ENCODE measurements at places on chromosomes 16 and 17. TPM values are rescaled to one million over a fixed set of nuclear protein-coding genes. Genes with fewer than 3 reads are reported as not detected.

DNA sequence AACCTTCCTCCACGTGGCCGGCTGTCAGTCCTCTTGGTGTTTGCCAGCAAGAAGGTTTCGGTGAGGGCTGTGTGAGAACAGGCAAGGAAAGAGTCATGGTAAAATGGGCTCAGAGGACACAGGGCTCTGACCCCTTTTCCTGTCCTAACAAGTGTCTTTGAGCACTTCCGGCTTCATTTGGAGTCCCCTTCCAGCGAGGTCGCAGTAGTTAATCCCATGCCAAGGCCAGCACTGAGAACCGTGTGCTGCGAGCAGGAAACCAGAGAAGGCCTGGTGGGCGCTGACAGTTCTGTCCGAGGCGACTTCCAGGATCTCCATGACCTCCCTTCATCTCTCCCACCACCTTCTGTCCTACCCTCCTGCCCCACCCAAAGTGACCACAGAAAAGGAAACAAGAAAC lies 168.1 kb downstream of the ZFHX3 start:
- no peaks in the 10 kb centered on the region for H3K36me3 ChIP-seq
- DNase-seq: no peak
- H3K27me3 ChIP-seq: peaks cover 4% of the 10 kb centered on the region
- H3K4me3 ChIP-seq: no peak overlapping the region
- no peak overlapping the region for H3K27ac ChIP-seq

DNA sequence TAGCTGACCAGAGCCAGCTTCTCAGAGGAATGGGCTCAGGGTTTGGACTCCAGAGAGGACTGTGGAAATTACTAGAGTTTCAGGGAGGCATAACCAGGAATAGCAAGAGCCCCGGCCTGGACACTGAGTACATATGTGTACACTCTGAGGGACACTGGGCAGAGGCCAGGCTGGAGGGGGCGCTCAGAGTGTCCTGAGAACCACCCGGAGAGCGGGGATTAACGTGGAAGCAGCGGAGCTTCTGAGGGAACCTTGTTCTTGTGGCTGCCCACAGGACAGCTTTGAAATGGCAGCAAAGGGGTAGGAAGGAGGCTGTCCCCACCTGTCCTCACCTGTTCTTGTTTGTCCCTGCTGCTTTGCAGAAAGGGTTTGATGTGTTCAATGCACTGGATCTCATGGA lies 27.8 kb downstream of the PLCD3 start:
- no peak overlapping the region for H3K4me3 ChIP-seq
- H3K4me1 ChIP-seq: no peaks in the 10 kb centered on the region
- H3K27me3 ChIP-seq: no peaks in the 10 kb centered on the region
- DNase-seq: no peak

DNA sequence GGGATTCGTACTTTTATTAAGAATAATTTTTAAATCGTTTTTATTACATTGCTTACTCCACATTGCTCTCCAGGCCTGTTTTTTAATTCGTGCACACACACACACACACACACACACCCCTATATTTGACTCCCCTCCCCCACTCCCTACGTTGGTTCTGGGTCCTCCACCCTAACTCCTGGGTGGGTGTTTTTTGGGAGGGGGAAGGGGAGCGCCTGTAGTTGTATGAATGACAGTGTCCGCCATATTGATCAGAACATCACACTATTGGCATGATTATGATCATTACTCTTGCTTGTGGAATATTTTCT lies 1.3 kb downstream of the GNAO1 start:
- peaks cover 2% of the 10 kb centered on the region for H3K36me3 ChIP-seq
- H3K27me3 ChIP-seq: peaks cover 87% of the 10 kb centered on the region
- no peak for DNase-seq
- H3K4me1 ChIP-seq: peaks cover 23% of the 10 kb centered on the region
- peak overlapping the region; percentile 33 for H3K4me3 ChIP-seq

The LRRC46 gene
- total RNA-seq: 0.14 TPM

The WFDC1 gene
- total RNA-seq: not detected

DNA sequence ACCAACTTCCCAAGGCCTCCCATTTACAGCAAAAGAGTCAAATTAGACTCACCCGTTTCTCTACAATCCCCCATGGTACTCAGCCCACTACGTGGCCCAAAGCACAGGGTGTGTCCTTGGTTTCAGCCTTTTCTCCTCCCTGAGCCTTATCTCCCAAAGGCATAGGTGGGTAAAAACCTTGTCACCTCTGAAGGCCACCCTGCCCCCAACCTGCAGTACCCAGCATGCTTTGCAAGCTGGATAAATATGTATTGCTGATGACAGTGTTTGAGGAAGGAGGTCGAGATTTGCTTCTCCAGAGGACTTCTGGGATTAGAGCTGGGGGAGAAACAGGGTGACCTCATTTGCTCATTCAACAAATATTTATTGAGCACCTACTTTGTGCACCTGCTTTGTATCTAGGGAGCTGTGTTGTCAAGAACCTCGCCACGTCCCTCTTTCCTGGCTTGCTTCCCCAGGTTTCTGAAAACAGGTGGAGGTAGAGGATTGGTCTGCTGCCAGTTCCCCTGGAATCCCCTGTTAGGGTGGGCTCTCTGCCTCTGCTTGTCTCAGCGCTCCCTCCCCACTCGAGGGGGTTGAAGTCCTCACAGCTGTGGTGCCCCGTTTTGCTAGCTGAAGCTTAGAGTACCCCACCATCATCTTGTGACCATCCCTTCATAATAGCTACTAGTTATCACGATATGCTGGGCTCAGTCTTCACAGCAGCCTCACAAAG lies 3.0 kb downstream of the LASP1 start:
- H3K27ac ChIP-seq: peak overlapping the region; percentile 90
- H3K4me3 ChIP-seq: peak overlapping the region; percentile 88
- peaks cover 72% of the 10 kb centered on the region for H3K4me1 ChIP-seq
- no peaks in the 10 kb centered on the region for H3K27me3 ChIP-seq
- H3K36me3 ChIP-seq: peaks cover 10% of the 10 kb centered on the region

- H3K4me3 ChIP-seq: no peak overlapping the region
- DNase-seq: no peak
- H3K36me3 ChIP-seq: no peaks in the 10 kb centered on the region
- no peak overlapping the region for H3K27ac ChIP-seq
Measured at GRCh38 chr16:19890901-19891300, 6.3 kb upstream of the GPRC5B start.

GRCh38 chr17:41695954-41696757 lies 7.5 kb downstream of the EIF1 start:
- DNase-seq: peak; percentile 86
- H3K36me3 ChIP-seq: peaks cover 29% of the 10 kb centered on the region
- H3K27ac ChIP-seq: peak overlapping the region; percentile 72
- peaks cover 21% of the 10 kb centered on the region for H3K4me1 ChIP-seq

GRCh38 chr16:12544477-12545296 lies 259.0 kb downstream of the CPPED1 start:
- H3K27ac ChIP-seq: no peak overlapping the region
- no peak for DNase-seq
- H3K4me3 ChIP-seq: no peak overlapping the region

The CLEC18A gene
- 0.29 TPM for total RNA-seq

The DNAI2 gene
- 1.3 TPM for total RNA-seq

DNA sequence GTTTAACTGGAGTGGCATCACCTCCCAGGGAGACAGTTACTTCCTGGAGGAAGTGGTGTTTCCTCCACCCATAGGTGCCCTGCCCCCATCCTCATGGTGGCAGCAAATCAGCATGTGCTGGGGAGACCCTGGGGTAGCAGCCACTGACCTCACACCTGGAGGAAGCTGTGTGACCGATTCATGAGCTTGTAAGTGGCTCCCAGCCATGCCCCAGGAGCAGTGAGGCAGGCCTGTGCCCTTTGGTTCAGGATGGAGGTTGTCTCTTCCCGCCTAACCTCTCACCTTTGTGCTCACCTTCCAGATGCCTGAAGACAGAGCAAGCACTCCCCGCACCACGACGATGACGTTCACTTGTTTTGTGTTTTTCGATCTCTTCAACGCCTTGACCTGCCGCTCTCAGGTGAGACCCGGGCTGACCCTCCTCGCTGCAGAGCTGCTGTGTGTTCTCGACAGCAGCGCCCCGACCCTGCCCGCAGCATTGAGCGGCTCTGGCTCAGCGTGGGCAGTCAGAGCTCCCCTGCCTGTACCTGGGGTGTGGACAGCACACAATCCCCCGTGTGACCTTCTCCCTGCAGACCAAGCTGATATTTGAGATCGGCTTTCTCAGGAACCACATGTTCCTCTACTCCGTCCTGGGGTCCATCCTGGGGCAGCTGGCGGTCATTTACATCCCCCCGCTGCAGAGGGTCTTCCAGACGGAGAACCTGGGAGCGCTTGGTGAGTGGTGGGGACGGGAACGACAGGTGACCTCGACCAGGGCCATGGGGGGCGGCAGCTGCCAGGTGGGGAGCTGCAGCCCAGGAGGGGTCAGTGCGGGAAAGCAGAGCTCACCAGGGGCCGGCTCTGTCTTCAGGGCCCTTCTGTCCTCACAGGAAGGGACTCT lies 42.8 kb downstream of the MEAK7 start:
- H3K36me3 ChIP-seq: peaks cover 40% of the 10 kb centered on the region
- no peak for DNase-seq
- no peak overlapping the region for H3K27ac ChIP-seq
- peaks cover 6% of the 10 kb centered on the region for H3K4me1 ChIP-seq
- no peak overlapping the region for H3K4me3 ChIP-seq

The RNF43 gene
- total RNA-seq: 0.52 TPM

- peak overlapping the region; percentile 70 for H3K4me3 ChIP-seq
- DNase-seq: peak; percentile 93
- no peaks in the 10 kb centered on the region for H3K36me3 ChIP-seq
- peak overlapping the region; percentile 67 for H3K27ac ChIP-seq
- H3K27me3 ChIP-seq: peaks cover 21% of the 10 kb centered on the region
Measured at GRCh38 chr16:4183237-4184037, 58.4 kb downstream of the SRL start.

DNA sequence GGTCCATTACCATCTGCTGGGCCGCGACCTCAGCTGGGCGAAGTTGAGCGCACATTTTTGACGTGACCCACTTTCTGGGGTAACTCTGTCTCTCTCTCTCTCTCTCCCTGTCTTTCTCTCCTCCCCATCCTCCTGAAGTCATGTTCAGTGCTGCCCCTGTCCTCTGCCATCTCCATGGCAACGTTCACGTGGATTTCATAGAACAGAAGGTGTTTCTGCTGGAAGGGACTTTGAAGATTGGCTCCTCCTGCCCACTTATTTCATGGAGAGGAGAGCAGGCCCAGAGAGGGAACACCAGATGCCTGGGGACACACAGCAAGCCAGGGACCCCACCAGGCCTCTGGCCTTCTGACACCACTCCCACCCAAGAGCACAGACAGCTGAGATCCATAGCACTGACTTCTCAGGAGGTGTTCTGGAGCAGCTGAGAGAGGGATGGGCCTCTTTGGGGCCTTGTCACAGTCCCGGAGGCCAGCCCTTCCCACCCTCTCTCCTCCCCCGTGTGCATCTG lies 4.2 kb upstream of the CCNF start:
- H3K27ac ChIP-seq: no peak overlapping the region
- DNase-seq: no peak
- peaks cover 30% of the 10 kb centered on the region for H3K4me1 ChIP-seq
- H3K27me3 ChIP-seq: no peaks in the 10 kb centered on the region

- DNase-seq: no peak
- no peaks in the 10 kb centered on the region for H3K4me1 ChIP-seq
- H3K27me3 ChIP-seq: no peaks in the 10 kb centered on the region
- H3K27ac ChIP-seq: no peak overlapping the region
Measured at GRCh38 chr17:30405161-30405560, 26.4 kb downstream of the CPD start.

DNA sequence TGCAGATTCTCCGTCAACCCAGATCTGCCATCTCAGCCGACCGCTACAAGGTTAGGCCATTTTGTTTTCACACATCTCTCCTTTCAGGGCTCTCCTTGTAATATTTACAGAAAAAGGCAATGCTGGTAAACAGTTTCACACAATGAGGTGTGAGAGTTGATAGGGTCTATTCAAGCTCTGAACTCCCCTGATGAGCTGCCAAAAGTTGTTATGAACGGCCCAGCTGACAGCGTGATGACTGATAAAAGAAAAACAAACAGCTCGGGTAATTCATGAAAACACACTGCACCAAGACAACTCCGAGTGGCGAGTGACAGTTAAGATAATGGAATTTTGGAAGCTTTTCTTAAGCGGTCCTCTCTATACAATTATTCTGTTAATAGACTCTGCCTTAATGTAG lies 68.1 kb upstream of the IRX5 start:
- H3K36me3 ChIP-seq: no peaks in the 10 kb centered on the region
- no peak overlapping the region for H3K4me3 ChIP-seq
- H3K27ac ChIP-seq: no peak overlapping the region
- no peaks in the 10 kb centered on the region for H3K27me3 ChIP-seq
- no peaks in the 10 kb centered on the region for H3K4me1 ChIP-seq

GRCh38 chr17:20028443-20028842 lies 19.3 kb downstream of the SPECC1 start:
- peaks cover 4% of the 10 kb centered on the region for H3K36me3 ChIP-seq
- H3K27me3 ChIP-seq: no peaks in the 10 kb centered on the region
- no peak for DNase-seq
- peaks cover 19% of the 10 kb centered on the region for H3K4me1 ChIP-seq
- H3K27ac ChIP-seq: no peak overlapping the region

GRCh38 chr16:67967958-67968399 lies 458 bp downstream of the SLC12A4 start:
- H3K27ac ChIP-seq: peak overlapping the region; percentile 95
- H3K4me3 ChIP-seq: peak overlapping the region; percentile 84
- peaks cover 18% of the 10 kb centered on the region for H3K4me1 ChIP-seq
- peak; percentile 57 for DNase-seq
- H3K27me3 ChIP-seq: no peaks in the 10 kb centered on the region
- H3K36me3 ChIP-seq: peaks cover 7% of the 10 kb centered on the region

- H3K4me1 ChIP-seq: no peaks in the 10 kb centered on the region
- H3K27me3 ChIP-seq: no peaks in the 10 kb centered on the region
Measured at GRCh38 chr16:10097271-10097670, 85.0 kb downstream of the GRIN2A start.

The TMC8 gene
- 251 TPM for total RNA-seq

The ZNF423 gene
- total RNA-seq: not detected

DNA sequence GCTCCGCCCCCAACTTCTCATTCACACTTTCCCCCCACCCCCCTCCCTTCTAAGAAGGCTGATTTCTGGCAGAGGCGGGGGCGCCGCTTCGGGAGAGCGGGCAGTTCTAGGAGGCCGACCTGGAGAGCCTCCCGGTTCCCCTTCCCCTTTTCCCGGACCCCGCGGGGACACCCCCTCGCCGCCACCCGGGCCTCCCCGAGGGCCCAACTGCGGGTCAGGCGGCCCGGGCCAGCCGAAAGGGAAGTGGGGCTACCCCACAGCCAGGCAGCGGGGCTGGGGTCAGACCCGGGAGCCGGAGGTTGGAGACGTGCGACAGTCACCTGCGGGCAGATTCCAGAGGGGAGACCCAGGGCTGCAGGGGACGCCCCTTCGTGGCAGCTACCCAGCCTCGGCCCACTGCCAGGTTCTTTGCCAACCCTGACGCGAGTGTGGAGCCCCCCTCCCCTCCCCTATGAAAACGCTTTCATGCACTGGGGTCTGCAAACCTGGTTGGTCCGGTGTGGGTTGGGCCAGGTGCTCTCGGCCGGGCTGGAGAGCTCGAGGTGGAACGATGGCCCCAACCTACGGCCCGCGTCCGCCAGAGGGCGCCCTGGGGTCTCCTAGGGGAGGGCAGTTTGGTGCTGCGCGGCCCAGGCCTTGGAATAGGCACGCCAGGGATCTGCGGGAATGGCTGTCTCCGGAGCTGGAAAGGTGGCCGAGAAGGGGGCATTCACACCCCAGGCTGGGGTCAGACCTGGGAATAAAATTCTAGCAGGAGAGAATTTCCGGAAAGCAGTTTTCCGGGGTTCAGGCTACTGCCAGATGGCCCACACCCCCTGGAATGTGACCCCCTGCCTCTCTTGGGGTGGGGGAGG lies 721 bp upstream of the SOCS3 start:
- peak; percentile 94 for DNase-seq
- peak overlapping the region; percentile 77 for H3K4me3 ChIP-seq
- peak overlapping the region; percentile 87 for H3K27ac ChIP-seq
- H3K4me1 ChIP-seq: peaks cover 47% of the 10 kb centered on the region
- H3K36me3 ChIP-seq: peaks cover 17% of the 10 kb centered on the region

The C17orf107 gene
- 0.98 TPM for total RNA-seq
